T-cell (primary cell): ENCODE measurements at places on chromosomes 5 and 9.

GRCh38 chr9:131677444-131678180 lies 62.3 kb downstream of the RAPGEF1 start:
- no peak for DNase-seq

DNA sequence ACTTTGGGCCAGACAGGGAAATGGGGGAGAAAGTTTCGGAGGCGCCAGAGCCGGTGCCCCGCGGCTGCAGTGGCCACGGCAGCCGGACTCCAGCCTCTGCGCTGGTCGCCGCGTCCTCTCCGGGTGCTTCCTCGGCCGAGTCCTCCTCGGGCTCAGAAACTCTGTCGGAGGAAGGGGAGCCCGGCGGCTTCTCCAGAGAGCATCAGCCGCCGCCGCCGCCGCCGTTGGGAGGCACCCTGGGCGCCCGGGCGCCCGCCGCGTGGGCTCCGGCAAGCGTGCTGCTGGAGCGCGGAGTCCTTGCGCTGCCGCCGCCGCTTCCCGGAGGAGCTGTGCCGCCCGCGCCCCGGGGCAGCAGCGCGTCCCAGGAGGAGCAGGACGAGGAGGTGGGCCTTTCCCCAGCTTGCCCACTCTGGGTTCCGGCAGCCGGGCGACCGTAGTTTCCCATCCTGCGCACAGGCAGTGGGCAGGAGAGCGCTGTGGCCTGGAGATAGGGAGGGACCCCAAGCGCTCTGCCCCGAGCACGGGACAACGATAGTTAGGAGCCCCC lies 516 bp downstream of the MAST4 start:
- DNase-seq, result no peak

GRCh38 chr5:129014185-129014584 lies 48.9 kb downstream of the SLC27A6 start:
- no peak for DNase-seq

GRCh38 chr5:35835796-35836742 lies 20.6 kb upstream of the IL7R start:
- no peak for DNase-seq

GRCh38 chr5:91007251-91007650 lies 375.9 kb downstream of the ARRDC3 start:
- DNase-seq, result no peak
